ENCODE measurements at places on chromosomes 3 and 15.

DNA sequence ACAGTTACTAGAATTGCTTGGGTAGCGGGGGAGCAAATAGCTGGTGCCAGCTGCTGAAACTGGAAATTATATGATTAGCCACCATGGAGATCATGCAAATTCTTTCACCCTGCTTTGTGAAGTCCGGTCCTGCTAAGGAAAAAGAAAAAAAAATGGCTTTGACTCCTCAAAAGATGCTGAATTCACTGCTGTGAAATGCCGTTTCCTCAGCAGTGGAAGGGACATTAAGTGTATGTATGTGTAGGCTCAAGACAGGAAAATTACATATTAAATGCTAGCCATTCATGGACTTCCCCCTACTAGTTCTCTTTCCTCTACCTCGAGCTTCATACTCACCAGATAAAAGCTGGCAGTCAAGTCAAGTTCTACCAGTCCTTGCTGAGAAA lies 81.9 kb upstream of the ZBED2 start:
- DNase-seq, result no peak

- DNase-seq, result no peak
Observed at GRCh38 chr15:39947401-39948197, 13.7 kb downstream of the EIF2AK4 start.

DNA sequence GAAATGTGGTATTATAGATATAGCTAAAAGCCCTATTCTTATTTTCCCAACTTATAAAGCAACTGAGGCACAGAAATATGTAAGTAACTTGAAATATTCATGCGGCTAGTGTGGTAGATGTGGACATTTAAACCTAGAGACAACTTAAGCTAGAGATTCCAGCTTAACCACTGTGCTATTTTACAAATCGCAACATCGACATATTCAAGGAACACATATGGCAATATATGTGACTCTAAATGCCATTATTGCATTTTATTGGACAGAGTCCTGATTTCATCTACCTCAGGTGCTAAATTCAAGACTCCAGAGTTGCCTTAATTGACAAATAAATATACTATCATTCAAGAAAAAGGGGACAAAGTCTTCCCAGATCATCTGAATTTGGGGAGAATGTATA lies 442.3 kb downstream of the NLGN1 start:
- no peak for DNase-seq

DNA sequence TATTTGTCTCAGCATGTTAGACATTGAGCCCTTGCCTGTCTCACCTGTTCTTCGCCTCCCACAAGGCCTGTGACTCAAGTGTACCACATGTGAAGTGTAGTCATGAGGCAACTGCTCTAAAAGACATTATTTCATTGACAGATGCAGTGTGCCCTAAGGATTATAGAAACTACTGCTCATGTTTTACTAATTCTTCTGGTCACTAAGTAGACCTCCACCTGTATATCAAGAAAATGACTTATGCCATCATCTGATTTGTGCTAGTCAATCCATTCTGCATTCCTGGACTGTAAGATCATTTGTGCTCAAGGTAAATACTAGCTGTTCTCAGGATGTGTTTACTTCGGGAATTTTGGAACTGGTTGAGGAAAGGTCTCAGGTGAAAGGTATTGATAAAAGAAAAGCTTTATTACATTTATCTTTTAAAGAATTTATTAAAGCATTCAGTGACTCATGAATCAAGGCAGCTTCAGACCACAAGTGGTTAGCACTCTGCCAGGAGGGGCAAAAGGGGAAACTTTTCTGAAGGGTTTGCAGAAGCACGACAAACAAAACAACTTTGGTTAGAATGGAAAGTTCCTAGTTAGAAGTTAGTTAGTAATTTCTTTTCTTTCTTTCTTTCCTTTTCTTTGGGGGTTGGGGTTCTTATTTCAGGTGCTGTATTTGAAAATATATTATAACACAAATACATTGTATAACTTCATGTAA lies 465.3 kb upstream of the CBLB start:
- DNase-seq, result no peak

GRCh38 chr3:50290161-50290641 lies 2.0 kb downstream of the IFRD2 start:
- DNase-seq, result no peak

Measured in SK-N-SH (cell line).